Activated naive CD4-positive, alpha-beta T cell treated with Interleukin-2 at 50 U/mL for 16 hours (primary cell): ENCODE measurements at places on chromosomes 3 and 15.

DNA sequence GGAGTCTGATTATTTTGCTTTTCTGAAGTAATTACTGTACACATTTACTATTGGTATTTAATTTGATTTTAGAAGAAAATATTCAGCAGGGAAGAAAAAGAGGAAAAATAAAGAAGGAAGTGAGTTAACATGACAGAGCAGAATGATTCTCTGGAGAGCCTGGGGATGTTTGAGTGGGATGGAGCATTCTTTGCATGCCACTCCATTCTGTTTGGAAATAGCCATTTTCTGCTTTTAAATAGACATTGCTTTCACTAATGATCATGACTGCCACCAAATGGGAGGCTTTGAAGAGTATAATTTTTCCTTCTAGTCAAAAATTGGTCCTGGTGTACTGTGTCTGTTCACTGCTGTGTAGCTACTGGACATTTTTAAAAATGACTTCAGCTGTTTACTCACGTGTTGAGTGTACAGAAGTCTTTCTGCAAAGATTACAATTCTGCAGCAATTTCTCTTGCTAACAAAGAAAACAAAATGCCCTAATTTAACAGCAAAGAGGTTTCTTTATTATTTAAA, 196.1 kb downstream of the RYR3 start:
- no peak for DNase-seq

DNA sequence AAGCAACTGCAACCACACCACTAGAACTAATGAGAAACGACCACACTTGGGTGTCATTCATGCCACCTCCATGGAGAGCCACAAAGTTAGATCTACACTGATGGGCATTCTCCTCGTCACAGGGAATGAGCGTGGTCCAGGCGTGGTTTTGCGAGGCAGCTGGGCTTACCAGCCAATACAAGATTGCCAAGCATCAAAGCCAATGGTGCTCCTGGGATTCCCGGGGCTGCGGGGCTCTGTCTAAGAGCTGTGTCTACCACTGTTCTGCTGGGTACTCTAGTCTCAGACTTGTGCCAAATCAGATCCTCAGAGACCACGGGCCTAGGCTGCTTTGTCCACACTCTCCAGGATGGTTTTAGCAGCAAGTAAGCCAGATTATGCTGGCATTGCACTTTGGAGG, 43.8 kb downstream of the RAB6B start:
- DNase-seq, result no peak

DNA sequence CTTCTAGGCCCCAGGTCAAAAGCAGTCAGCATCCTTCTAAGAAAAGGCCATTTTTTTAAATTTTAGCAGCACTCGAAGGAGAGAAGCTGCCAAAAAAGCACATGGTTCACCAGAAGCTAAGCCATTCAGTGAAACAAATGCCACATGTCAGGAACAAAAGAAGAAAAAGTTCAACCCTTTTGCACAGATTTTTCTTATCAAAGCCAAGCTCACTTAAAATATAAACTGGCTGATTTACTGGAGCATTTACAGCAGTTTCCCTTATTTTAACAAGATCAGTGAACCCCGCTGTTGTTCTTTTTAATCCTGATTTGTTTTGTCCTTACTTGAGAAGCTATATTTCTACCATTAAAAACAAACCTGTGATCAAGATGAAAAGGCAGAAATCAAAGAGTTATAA, 46.5 kb upstream of the SYNPR start:
- no peak for DNase-seq

DNA sequence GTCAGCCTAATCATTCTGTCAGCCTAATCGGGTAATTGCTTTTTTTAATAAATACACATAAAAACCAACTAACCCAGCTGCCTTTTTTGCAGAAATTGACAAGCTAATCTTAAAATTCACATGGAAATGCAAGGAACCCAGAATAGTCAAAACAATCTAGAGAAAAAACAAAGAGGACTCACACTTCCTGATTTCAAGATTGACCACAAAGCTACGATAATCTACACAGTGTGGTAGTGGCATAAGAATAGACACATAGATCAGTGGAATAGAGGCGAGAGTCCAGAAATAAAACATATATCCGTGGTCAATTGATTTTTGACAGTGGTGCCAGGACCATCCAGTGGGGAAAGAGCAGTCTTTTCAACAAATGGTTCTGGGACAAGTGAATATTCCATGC, 2.4 kb upstream of the C3orf20 start:
- no peak for DNase-seq

DNA sequence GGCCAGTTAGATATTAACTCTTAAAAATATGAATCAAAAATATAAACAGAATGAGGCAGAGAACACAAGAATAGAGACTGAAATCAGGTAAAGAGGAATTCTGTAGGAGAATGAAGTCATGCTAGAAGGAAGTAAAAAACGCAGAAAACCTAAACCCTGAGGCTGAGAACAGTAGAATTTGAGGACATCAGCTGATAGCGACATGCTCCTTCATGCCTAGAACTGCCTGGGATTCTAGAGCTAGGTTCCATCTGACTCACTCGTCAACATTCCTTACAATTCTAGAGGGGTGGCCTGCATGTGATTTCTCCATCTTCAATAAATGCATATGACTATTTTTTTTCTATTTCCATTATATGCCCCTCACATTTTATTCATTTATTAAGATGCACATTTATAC, 343.0 kb downstream of the ROBO1 start:
- DNase-seq, result no peak

- DNase-seq, result no peak
Observed at GRCh38 chr15:64009241-64009640, 37.0 kb downstream of the DAPK2 start.

- no peak for DNase-seq
Observed at GRCh38 chr3:13494463-13495350, 14.6 kb downstream of the HDAC11 start.
